ENCODE measurements at places on chromosomes 5 and 9. TPM values are rescaled to one million over a fixed set of nuclear protein-coding genes. Genes with fewer than 3 reads are reported as not detected.

The FCHO2 gene
- 4.4 TPM for total RNA-seq

The SLC45A2 gene
- not detected for total RNA-seq

The WDR38 gene
- total RNA-seq: not detected

The PCDHGA5 gene
- not detected for total RNA-seq

The FOXD4L6 gene
- total RNA-seq: not detected

The TYRP1 gene
- 3.4 TPM for total RNA-seq

The SHROOM1 gene
- 8.6 TPM for total RNA-seq

DNA sequence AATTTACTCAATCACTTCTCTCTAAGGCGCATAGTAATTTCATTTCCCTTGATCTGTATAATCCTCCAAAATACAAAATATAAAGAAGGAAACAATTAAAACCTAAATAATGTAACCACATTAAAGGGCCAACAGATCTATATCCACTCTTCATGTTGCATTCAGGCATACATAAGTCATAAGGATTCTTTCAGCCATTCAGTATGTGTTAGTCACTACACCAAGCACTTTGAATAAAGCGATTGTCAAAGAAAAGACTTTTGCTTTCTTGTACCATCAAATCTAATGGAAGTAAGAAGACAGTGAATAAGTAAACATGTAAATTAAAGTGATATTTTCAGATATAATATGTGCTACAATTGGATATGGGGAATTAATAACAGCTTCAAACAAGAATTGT, 569.2 kb upstream of the PTPRD start:
- no peak for DNase-seq

DNA sequence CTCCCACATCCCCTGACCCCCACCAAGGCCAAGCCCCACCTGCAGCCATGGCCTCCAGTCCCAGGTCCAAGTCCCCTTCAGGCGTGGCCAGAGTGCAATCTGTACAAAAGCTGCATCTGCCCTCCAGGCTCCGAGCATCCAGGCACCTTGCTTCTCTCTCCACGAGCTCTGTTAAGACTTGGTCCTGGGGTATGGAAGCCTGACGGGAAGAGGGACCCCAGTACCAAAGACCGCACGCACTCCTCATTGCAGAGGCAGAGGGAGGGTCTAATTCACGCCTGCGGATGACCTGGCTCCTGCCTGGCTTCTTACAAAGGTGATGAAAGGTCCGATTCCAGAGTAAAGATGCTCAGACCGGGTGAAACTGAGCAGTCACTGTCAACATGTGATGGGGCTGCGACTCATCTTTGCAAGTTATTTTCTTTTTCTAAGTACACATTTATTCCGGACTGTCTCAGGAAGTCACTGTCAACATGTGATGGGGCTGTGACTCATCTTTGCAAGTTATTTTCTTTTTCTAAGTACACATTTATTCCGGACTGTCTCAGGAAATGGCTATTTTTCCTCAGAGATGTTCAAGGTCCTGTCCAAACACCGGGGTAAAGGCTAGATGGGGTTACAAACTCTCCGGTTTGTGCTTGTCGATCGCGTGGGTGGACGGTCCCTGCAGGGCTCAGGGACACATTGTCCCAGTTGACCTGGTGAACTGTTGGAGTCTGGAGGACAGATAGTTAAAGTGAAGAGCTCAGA, 252.0 kb upstream of the IRX4 start:
- no peak for DNase-seq

DNA sequence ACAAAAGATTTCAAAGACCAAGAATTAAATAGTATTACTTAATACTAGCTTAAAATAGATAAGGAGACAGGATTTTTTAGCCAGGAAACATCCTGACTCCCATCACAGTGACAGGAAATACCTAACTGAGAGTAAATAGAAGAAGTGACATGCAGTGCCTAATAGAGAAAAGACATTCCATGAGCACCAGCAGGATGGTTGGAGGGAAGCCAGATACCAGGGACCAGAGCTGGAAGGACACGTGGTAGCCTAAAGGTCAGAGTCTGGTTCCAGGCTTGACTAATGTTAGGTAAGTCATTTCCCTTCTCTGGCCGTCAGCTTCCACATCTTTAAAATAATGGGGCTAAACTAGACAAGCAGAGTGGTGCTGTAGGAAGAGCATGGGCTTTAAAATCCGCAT, 41.6 kb downstream of the CDK5RAP2 start:
- DNase-seq: no peak

- DNase-seq: peak; percentile 56
Observed at GRCh38 chr5:172939071-172939470, 20.2 kb upstream of the RPL26L1 start.

GRCh38 chr5:82749461-82749820, 327.8 kb downstream of the TMEM167A start:
- DNase-seq: no peak

- no peak for DNase-seq
Observed at GRCh38 chr9:129327552-129328328, 149.7 kb upstream of the IER5L start.

DNA sequence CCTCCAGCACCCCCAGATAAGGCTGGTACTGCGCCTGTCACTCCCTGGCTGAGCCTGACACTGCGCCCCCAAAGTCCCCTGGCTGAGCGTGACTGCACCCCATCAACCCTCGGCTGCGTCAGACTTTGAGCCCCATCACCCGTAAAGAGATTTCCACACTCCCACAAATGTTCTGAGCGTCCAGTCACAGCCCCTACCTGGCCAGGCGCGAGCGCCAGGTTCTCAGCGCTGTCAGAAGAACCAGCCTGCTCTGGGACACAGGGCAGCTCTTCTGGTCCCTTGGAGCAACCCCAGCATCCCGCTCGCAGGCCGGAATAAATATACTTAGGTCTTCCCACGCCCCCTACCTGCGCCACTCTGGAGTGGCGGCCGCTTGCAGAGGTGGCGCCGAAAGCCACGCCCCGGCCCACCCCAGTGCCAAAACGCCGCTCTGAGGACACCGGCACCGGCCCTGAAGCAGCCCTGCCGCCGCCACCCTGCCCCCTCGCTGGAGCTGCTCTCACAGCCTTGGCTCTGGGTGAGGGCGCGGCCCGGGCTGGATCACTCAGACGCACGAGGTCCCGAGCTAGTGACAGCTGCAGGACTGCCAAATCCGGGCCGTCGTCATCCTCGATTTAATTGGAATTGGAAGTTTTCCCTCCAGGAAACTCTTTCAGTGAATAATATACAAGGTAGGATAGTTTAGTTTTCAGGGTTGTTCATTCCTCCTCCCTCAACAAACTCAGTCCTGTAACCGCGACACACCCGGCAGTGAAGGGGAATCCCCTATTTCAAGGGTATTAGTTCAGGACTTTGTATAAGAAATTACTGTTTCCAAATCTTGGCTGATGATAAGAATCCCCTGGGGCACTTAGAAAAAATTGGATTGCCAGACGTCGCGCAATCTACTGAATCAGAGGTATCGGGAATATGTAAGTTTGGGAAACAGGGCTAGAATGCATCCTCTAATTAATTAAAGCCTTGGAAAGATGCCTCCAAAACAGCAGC, 1.2 kb upstream of the CEMIP2 start:
- DNase-seq: peak; percentile 58

- no peak for DNase-seq
Observed at GRCh38 chr9:5690278-5690677, 61.4 kb downstream of the RIC1 start.

DNA sequence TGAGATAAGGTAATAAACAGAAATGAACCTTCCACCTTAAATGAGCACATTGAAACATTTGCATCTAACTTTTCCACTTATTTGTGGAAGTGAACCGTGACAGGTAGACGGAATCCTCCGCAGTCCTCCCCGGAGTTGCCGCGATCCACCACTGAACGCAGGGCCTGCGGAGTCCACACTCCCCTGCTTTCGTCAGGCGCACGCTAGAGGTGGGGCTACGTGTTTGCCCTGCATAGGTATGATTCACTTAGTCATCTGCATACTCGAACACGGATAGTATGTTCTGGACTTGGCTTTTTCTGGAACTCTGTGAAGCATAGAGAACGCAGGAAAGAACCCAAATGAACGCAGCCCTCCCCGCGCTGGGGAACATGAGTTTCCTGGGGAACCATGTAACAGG, 272.8 kb upstream of the IRX4 start:
- DNase-seq: no peak

- peak; percentile 39 for DNase-seq
Observed at GRCh38 chr5:102561894-102562760, 63.3 kb upstream of the SLCO6A1 start.

- DNase-seq: no peak
Observed at GRCh38 chr9:117839862-117840261, 135.7 kb downstream of the TLR4 start.

DNA sequence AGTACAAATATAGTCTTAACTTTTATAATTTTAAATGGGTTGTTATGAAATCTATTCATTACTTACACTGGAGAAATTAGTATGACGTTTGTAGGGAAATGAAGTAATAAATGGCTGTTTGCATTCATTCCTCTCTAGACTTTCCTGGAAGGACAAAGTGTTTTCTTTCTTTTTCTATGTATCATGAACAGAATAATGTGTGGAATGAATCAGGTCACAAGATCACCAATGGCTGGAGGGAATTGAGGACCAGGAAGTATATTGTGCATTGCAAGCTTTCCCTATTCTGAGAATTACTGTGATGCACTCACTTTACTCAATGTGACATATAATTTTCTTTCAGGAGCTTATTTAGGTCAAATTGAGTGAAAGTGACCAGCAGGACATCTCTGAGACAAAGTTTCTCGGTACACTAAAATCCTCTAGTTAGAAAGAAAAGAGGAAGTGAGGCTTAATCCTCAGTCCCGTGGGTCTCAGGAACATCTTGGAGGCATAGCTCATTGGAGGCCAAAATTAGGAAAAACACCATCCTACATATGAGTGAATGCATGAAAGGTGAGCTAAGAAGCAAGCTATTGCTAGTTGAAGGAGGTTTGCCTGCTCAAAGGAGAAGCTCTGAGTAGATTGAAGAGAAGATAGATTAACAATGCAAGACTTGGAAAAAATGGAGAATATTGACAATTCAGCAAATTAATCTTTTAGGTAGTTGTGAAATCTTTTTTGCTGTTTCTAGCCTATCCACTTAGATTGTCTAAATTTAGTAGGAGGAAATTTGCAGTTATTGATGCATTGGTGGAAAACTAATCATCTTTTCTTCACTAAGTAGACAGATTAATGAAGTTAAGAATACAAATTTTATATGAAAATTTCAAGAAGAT, 28.0 kb downstream of the ERAP2 start:
- no peak for DNase-seq

Data from MG63 (cell line).